Aortic smooth muscle cell (primary cell): ENCODE measurements at places on chromosomes 12 and 14. TPM values are rescaled to one million over a fixed set of nuclear protein-coding genes. Genes with fewer than 3 reads are reported as not detected.

CIROP gene
- 0.06 and 0.13 TPM in 2 replicates for total RNA-seq

KIF5A gene
- 0.06 and 0.26 TPM in 2 replicates for total RNA-seq

LTBP2 gene
- 202 and 239 TPM in 2 replicates for total RNA-seq

SPIC gene
- total RNA-seq, result not detected in 2 replicates
